ENCODE measurements at places on chromosomes 3 and 15.

- DNase-seq, result no peak
Observed at GRCh38 chr3:43905157-43905556, 214.4 kb downstream of the ABHD5 start.

- DNase-seq, result no peak
Observed at GRCh38 chr3:25916321-25916720, 126.4 kb downstream of the OXSM start.

DNA sequence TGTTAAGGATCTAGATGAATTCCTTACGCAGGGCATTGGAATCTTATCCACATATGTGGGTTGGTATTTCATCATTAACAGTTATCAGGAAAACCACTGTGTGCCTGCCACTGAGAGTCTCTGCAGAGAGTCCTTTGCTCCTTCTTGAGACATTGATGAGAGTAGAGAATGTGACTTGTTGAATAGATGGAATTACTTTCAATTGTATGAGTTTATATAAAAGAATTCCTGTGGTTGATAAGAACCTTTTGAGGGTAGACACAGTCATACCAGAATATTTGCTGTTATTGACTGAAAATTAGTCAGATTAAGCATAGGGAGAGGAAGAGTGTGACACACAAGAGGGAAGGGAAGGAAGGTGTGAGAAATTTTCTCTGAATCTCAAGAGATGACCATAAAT lies 30.8 kb downstream of the ARHGEF26 start:
- DNase-seq, result peak; percentile 65

DNA sequence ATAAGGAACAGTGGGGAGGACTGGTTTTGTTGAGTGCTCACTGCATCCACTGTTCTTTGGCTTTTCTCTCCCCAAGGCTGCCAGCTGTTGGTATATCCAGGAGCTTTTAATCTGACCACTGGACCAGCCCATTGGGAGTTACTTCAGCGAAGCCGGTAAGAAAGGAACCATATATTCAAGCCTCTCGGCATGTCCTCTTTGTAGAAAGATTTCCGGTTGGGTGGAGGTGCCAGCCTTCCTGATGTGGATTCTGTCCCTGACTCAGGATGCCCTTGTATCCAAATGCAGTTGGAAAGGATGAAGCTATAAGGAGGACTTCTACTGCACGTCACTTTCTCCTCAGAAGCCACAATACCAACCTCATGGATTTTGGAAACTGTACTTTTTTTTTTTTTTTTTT lies 14.2 kb downstream of the NIT2 start:
- DNase-seq, result no peak

DNA sequence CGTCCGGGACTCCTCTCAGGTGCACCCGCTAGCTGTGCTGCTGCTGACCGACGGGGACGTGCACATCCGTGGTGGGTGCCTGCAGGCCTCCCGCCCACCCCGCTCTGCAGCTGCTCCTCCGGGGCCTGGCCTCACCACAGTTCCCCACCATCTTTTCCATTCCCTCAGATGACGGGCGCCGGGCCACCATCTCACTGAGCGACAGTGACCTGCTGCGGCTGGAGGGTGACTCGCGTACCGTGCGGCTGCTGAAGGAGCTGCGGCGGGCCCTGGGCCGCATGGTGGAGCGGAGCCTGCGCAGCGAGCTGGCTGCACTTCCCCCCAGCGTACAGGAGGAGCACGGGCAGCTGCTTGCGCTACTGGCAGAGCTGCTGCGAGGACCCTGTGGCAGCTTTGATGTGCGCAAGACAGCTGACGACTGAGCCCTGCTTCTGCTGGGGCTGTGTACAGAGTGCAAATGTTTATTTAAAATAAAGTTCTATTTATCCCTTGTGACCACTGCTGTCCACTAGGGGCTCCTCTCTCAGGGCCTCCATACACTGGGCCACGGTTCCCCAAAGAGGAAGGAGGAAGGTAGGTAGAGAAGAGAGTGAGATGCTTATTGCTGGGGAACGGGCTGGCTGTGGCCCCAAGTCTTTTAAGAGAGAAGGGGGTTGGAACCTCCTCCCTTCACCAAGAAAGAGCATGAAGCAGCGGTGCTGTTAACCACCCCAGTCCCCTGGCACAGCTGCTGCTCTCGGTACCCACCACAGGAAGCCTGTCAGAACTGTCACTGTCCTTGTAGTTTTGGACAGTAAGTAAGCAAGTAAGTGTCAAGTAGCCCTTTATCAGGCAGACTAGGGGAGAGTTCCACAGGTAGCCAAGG lies 47.0 kb downstream of the DHX30 start:
- DNase-seq, result peak; percentile 72

DNA sequence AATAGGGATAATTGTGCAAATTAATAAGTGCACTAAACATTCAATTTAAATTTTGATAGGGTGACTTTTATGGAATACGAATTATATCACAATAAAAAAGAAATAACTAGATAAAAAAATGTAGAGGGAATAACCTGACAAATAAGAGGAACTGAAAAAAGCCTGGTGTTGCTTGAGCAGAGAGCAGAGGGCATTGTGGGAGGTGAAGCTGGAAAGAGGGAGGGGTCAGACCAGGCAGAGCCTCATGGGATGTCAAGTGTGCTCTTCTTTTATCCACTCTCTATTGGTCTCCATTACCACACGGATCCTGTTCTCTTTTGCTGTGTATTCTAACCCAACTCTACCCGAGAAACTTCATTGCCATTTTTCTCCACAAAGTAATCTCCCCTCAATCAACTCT lies 264.0 kb upstream of the CRBN start:
- DNase-seq, result no peak

DNA sequence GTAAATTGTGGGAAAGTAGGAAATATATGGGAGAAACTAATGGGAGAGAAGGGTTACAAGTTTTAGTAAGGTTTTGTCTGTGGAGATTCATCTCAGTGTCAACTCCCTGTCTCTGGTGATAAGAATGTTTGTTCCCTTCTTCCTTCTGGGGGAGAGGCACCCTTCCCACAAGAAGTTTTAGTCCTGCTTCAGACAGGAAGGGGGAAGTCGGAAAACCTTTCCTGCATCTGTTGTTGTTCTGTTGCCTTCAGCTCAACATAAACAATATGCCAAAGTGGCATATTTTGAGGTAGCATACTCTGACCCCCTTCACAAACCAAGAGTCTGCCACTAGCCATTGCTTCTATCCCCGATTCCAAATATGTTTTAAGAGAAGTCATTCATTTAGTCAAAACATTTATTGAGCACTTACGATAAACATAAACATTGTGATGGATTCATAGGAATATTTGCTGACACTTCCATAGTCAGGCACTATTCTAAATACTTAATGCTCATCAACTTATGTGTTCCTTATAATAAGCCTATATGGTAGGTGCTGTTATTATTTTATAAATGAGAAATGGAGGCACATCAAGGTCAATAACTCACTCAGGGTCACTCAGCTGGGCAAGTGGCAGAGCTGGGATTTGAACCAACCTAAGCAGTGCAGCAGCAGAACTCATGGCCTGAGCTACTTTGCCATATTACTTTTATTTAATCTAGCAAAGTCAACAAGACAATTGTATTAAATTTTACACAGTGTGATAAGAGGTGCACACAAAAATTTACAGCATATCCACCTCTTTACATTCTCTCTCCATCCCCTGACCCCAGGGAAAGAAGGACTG lies 34.2 kb upstream of the TIMP4 start:
- no peak for DNase-seq

DNA sequence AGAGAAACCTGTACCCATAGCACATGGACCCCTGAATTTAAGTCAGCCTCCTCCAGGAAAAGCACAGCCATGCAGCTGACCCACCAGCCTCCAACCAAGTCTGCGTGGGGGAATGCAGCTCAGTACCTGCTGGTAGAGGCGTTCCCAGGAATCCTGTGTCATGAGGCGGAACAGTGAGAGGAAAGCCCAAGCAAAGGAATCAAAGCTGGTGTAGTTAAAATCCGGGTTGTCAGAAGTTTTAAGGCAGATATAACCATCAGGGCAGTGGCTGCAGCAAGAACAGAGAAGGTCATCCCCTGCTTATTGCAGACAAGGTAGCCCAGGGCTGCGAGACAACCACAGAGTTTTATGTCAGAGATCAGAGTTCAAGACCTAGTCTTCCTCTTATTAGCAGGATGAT lies 59.1 kb downstream of the SCN10A start:
- DNase-seq, result no peak

DNA sequence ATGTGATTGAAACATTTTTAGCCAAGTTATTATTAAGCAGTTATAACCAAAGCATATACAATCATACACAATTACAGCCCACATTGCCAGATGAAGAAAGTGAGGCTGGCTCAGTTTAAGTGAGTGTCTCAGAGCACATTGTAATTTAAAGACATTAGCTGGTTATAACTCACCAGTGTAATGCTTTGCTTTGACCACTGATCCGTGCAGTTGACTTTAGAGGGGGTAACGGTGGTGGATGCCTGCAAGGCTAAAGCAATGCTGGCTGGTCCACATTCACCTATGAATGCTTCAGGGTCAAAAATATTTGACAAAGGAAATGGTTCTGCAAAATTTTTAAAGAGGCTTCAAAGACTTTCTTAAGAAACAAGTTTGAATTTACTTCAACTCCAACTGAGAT lies 1.2 kb downstream of the C3orf85 start:
- no peak for DNase-seq

- no peak for DNase-seq
Observed at GRCh38 chr3:31839144-31839917, 141.7 kb downstream of the OSBPL10 start.

DNA sequence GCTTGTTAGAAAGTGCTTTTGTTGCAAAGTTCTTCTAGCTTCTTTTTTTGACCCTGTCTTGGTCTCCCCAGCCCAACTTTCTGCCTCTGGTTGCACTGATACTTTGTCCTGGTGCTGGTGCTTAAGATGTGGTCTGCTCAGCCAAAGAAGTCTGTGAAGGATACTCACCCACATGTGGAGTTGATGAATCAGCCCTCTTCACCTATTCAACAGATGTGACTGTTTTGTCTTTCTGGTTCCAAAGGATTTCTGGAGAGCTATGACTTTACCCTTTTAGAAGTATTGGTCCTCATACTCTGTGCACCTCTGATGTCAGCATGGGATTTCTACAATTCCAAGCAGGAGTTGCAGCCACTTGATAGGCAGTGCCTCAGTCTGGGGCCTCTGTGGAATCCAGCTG lies 84.1 kb downstream of the PCCB start:
- peak; percentile 61 for DNase-seq

GRCh38 chr3:120506828-120507774 lies 56.3 kb upstream of the FSTL1 start:
- DNase-seq, result peak; percentile 72

DNA sequence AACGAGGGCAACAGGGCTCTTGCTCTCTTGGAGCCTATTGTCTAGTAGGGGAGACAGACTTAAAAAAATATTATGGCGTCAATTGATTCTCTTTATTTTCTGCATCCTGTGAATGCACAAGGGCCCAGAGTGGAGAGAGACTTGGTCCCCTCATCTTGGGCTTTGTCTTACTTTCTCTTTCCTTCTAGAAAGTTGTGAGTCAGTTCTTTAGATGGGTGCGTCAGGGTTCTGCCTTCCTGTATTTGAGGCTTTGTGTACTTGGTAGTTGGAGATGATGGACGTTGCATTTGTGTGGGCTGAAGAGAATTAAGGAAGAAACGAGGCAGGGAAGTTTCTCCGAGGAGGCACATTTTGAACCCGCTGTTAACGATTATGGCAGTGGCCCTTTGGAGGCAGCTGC lies 52.9 kb downstream of the CACNA1D start:
- no peak for DNase-seq

DNA sequence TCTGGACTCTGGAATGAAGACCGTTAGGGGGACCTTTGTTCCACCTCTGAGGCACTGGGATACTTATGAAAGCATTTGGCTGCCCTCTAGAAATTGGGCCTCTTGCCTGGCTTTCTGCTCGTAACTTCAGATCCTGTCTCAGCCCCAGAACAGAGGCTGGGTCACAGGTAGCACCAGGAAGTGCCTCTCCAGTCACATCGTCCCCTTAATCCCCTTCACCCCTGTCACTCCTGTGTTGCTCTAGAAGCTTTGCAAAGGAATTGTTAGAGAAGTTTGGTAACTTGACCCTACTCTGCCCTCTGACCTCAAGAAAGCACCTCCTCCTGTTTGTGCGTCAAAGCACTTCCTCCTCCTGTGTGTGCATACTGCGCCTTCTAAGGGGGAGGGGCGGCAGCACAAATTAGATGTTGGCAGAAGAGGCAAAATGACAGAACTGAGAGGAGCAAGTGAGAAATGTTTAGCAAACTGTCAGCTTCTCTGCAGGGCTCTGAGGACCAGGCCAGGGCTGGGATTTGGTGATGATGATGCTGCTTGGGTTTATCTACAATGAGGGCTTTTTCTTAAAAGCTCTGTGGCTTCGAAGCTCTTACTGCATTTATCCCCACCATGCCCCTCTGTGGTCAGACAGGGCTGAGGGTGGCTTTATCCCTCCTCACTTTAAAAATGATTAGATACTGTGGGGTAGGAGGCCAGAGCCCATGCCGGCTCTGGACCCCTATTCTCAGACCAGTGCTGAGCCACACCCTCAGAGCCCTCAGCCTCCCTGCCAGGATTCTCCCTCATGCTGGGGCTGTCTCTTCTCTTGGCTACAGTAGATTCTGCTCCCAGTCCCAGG lies 76.2 kb downstream of the LARS2 start:
- peak; percentile 17 for DNase-seq

GRCh38 chr3:133491481-133492059 lies 81.9 kb upstream of the CDV3 start:
- no peak for DNase-seq

DNA sequence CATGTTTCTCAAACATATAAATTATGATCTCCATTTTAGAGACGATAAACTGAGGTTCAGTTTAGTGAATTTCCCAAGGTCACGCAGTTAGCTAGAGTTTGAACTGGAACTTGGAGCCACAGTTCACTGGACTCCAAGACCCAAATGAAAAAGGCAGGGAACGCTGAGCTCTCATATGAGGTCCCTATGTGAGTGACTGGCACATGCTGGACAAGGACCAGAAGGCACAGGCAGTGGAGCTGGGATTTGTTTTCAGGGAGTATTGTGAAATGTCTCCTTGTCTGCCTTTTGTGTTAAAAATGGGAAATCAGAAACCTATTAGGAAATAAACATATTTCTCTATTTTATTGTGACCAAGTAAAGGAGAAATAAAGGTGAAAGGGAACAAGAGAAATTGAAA lies 63.5 kb downstream of the MESD start:
- peak; percentile 24 for DNase-seq

GRCh38 chr3:102037791-102038190 lies 188.5 kb downstream of the NFKBIZ start:
- DNase-seq, result no peak

- DNase-seq, result no peak
Observed at GRCh38 chr3:147613725-147614124, 204.6 kb downstream of the ZIC1 start.

- DNase-seq, result no peak
Observed at GRCh38 chr3:52182196-52182595, 15.8 kb upstream of the ALAS1 start.

GRCh38 chr15:52709187-52709981 lies 30.2 kb upstream of the ATOSA start:
- no peak for DNase-seq

DNA sequence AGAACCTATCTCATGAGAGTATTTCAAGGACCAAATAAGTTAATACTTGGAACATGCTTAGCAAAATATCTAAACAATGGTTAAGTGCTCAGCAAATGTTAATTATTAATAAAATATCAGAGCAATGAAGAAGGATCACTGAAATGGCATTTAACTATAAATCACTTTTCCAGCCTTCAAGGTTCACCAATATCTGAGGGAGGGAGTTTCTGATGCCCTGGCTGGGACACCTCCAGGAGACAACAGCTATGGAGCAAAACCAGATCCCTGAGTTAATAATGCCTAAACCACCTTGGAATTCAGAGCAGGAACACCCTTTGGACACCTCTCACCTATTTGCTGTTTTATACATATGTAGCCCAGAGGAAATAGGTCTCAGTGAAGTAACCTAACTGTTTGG lies 6.4 kb upstream of the FAM174B start:
- DNase-seq, result no peak

Data from foreskin fibroblast (primary cell).